ENCODE measurements at places on chromosomes 12 and 14.

GRCh38 chr14:96584199-96584906 is 82.2 kb downstream of the PAPOLA start:
- no peak for DNase-seq

GRCh38 chr12:2477009-2477766 is 317.6 kb upstream of the FKBP4 start:
- DNase-seq = no peak

DNA sequence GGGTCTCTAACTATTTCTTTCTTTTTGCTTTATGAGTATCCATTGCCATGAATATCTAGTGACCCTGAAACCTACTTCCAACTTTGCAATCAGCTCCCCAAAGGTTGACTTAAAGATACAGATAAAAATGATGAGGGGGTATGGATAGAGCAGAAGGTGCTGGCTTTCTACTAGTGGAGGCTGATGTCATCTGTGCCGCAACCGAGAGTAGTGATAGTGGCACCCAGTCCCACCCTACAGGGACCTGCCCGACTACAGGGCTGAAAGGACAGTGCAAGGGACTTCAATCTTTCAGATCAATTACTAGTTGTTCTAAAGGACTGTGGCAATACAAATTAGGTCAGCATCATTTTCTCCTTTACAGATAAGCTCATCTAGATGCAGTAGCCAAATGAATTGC is 806.0 kb downstream of the VRK1 start:
- no peak for DNase-seq

- no peak for DNase-seq
Observed at GRCh38 chr12:2300886-2301285, 248.1 kb downstream of the CACNA1C start.

GRCh38 chr14:28785096-28785952 is 18.7 kb downstream of the FOXG1 start:
- no peak for DNase-seq

DNA sequence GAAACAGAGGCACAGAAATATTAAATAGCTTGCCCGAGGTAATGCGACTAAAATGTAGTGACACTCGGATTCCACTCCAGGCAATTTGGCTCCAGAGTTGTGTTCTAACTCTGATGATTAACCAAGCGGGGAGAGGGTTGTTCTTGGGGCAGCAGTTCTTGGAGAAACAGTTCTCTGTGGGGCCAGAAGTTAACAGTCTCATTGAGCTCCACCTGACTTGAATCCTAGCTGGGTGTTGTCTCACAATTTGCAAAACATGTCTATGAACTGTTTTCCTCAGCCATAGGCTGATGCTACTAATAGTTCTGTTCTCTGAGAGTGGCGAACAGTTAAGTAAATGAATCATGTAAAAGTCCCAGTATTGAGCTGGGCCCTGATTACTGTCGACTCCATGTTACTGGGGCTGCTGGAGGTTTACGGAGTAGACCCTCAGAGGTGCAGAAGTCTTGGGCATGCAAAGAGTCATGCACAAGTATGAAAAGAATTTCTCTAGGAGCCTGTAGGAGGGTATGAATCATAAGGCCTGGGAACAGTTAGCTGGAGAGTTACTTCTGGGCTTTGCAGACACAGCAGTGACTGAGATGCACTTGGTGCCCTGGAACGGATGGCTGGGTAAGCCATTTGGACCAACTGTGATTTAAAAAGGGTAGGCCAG is 15.4 kb upstream of the NIN start:
- no peak for DNase-seq

DNA sequence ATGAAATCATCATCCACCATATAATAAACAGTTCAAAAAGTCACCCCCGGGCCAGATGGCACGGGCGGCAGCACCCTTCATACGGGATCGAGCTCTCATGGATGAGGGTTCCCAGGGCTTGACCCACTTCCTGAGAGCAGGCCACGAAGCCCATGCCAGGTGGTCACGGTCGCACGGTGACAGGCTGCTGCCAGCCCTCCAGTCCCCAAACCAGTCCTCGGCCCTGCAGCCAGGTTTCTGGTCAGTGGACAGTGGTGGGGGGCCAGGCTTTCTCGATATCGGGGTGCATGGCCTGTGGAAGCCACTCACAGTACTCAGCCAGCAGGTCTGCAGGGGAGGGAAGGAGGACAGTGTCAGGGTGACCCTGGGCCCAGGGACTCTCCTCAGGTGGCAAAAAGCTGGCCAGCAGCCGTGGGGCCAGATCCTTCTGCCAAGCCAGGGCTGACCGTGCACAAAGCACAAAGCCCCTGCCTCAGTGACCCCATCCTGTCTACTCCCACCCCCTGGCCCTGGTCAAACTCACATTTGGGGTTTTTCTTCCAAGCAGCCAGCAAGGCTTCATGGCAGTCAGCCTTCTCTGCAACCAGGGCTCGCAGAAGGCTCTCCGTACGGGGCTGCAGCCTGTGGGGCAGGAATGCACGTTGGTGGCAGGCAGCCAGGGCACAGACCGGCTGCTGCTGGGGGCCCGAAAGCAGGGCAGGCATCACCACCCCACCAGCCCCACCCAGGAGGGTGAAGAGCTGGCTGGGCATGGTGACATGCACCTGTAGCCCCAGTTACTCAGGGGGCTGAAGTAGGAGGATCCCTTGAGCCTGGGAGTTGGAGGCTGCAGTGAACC is 33.3 kb upstream of the UBC start:
- DNase-seq = no peak

GRCh38 chr14:99531251-99532096 is 50.3 kb downstream of the CCNK start:
- DNase-seq = no peak

DNA sequence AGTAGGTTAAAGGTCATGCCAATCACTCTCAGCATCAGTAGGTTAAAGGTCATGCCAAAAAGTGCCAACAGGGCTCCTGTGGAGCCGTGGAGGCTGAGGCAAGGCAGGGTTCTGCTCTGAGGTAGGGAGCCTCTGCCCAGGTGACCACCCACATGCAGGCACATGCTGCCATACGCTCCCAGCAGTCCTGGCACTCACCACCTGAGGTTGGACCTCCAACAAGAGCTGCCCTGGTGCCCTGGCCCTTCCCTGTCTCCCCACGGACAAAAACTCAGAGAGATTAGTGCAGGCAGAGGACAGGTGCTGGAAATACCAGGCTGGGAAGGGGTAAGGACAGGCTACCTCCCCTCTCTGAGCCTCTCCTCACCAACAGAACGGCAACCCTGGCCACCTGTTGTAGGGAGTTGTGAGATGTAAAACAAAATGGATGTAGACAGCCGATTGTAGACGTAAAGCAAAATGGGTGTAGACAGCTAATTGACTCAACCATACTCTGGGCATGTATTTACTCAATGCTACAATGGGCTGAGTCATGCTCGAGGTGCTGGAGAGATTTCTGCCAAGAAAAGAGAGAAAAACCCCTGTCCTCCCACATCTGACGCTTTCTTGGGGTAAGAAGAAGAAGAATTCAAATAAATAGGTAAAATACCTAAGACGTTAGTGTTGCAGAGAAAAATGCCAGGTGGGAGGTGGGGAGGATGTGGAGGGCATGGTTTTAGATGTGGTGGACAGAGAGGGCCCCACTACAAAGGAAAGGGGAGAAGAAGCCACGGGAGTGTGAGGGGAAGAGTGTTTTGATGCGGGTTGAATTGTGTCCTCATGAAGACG is 32.4 kb downstream of the LTBP2 start:
- DNase-seq = no peak

GRCh38 chr12:128474916-128475315 is 207.9 kb downstream of the TMEM132C start:
- no peak for DNase-seq

- no peak for DNase-seq
Observed at GRCh38 chr14:57245941-57246340, 22.8 kb downstream of the EXOC5 start.

GRCh38 chr12:98819821-98820404 is 174.8 kb downstream of the APAF1 start:
- no peak for DNase-seq

DNA sequence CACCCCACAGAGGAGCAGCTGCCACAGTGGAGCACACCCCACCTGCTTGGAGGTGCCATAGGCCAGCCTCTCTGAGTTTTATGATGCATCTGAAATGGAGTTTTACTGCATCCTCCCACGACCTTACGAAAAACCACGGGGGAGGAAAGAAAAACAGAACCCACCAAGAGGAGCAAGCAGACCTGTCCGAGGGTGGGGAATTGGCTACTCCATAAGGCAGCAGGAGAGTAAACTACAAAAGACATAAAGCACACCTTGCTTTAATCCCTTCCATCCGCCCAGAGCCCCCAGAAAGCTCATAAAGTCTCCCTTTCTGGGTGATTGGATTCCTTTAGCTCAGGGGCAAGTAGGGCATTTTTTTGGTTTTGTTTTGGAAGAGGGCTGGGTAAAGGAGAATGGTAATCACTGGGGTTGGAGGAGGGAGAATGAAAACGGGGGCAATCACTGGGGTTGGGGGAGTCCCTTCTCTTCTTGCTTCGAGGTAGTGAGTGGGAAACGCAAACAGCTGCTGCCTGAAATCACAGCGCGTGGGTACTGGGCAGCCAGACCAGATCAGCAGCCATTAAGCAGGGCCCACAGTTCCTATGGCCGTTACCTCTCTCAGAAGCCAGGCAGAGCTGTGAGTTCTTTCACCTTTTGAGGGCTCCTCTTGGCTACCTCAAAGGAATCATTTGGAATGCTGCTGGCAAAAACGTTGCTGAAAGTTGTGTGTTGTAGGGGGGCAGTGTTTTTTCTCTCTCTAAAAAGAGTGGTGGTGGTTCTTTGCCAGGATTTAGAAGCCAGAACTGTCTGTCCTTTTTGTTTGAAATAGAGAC is 433.6 kb downstream of the ZFP36L1 start:
- no peak for DNase-seq

DNA sequence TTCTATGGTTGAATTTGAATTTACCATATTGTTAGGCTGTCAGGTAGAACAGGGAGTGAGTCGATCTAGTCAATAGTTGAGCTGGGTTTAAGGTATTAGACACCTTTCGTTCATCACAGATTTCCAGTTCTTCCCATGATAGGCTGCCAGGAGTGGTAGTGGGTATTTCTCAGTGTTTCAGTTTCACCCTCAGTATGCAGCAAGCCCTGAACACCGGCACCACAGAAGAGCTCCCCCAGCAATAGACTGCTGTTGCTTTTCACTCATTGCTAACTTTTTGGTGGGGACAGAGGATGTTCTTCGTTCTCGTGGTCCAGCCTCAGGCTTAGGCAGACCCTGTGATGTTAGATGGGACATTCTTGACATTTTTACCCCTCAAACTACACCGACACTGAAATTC is 164.6 kb downstream of the PTPRO start:
- DNase-seq = no peak

DNA sequence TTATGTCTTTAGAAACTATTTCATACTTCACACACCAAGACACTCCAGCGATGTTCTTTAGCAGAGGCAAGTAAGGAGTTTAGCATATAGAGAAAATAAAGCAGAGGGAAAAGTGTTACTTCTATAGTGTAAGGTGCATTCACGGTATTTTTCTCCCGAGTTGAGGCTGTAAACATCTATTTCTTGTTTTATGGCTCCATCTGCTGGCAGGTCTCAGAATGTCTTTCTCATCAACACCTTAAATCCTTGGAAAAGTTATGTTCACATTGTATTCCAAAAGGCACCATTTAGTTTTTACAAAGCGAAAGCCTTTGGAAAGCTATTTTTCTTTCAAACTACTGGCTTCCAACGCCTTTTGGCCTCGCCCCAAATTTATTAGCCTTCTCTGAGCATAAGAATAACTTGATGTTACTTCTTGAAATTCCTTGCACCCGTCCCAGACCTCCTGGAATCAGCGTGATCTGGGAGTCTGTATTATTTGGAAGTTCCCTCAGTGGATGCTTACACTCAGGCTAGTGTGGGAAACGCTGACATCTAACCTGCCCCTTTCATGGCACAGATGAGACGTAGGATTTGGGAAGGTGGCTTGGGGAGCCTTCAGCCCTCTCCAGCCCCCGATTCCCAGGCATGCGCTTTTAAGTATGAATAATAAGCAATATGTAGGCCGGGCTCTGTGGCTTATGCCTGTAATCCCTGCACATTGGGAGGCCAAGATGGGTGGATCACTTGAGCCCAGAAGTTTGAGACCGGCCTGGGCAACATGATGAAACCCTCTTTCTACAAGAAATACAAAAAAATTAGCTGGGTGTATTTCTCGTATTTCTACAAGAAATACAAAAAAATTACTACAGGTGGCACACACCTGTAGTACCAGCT is 1.9 kb upstream of the PIWIL1 start:
- peak; percentile 8 for DNase-seq

DNA sequence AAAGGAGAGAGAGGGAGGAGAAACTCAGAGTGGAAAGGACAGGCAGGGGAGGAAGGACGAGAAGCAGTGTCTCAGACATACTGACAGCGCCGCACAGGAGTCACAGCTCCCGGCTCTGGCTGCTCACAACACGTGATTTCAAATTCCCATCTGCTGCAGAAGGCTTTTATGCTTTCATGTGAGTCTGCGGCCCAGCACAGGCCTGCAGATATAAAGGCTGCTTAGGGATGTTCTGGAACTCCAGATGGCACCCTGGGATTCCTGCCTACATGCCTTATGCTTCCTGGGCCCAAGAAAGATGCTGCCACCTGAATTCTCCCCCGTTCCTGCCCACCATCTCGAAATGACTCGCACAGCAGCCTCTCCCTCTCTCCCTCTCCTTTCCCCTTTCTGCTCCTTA is 89.6 kb downstream of the NUAK1 start:
- no peak for DNase-seq

- no peak for DNase-seq
Observed at GRCh38 chr12:19895246-19896020, 456.1 kb downstream of the AEBP2 start.

- no peak for DNase-seq
Observed at GRCh38 chr12:121618659-121619233, 7.6 kb upstream of the ORAI1 start.

- no peak for DNase-seq
Observed at GRCh38 chr14:103006991-103007520, 50.3 kb downstream of the CDC42BPB start.

DNA sequence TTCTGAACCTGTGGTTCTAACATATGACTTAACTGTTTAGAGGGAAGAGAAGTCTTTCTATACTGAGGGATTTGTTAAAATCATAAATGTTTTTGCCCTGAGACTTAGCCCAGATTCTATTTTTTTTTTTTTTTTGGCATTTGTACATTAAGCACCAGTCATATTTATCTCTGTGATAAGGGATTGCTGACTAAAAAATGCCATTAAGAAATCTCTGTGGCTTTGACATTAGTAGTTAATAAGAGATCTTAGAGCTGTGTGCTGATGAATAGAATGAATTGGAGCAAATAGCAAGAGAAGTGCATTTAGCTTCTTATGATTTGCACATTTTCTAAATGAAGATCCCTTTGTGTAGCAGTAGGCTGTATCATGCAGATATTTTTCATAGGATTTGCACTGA is 32.5 kb downstream of the NFYB start:
- DNase-seq = no peak

DNA sequence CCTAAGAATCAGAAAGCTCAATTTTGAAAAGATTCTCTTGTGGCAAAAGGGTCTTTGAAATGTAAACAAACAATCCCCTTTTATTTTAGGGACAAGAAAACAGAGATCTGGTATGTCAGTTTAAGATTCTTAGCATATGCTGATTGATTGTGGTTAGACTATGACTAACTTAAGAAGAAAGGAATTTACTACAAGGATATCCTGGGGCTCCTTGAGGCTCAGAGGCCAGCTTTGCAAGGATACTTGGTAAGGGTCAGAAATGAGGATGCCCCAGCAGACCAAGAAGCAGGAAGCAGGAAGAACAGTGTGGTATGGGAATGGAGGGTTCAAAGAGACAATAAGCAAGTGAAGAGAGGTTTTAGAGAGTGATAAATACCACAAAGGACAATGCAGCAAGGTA is 474.6 kb downstream of the ETNK1 start:
- no peak for DNase-seq

Measured in SK-N-MC (cell line).